ENCODE measurements at places on chromosomes 13 and 19.

DNA sequence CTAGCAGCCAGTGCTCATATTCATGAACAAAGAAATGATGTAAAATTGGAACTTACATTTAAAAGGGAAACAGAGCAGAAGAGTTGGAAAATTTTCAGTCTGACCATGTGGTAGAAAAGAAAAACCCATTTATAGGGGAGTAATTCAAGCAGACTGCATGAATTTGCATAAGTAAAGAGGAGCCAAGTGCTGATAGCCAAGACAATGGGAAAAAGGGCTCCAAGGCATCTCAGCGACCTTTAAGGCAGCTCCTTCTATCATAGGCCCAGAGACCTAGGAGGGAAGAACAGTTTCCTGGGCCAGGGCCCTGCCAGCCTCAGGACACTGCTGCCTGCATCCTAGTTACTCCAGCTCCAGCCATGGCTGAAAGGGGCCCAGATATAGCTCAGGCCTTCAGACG lies 7.5 kb downstream of the DNAJC3 start:
- no peak for DNase-seq

GRCh38 chr19:3236272-3236671 lies 11.8 kb downstream of the CELF5 start:
- DNase-seq, result no peak

DNA sequence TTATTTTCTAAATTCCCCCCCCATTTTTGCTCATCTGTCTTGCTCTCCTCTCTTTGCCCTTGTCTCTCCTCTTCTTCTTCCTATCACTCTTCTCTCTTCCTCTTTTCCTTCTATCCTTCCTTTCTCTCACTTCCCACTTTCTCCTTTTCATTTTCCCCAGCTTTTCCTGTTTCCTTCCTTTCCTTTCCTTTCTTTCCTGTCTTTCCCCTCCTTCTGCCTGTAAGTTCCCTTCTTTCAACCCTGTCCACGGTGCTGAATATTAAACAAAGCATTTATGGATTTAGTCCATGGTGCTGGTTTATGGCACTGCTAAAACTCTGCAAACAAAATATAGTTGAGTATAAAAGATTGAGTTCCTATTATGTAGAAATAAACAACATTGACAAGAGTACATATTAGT lies 27.6 kb downstream of the SCEL start:
- no peak for DNase-seq

- no peak for DNase-seq
Measured at GRCh38 chr13:101703838-101704237, 251.4 kb downstream of the ITGBL1 start.

DNA sequence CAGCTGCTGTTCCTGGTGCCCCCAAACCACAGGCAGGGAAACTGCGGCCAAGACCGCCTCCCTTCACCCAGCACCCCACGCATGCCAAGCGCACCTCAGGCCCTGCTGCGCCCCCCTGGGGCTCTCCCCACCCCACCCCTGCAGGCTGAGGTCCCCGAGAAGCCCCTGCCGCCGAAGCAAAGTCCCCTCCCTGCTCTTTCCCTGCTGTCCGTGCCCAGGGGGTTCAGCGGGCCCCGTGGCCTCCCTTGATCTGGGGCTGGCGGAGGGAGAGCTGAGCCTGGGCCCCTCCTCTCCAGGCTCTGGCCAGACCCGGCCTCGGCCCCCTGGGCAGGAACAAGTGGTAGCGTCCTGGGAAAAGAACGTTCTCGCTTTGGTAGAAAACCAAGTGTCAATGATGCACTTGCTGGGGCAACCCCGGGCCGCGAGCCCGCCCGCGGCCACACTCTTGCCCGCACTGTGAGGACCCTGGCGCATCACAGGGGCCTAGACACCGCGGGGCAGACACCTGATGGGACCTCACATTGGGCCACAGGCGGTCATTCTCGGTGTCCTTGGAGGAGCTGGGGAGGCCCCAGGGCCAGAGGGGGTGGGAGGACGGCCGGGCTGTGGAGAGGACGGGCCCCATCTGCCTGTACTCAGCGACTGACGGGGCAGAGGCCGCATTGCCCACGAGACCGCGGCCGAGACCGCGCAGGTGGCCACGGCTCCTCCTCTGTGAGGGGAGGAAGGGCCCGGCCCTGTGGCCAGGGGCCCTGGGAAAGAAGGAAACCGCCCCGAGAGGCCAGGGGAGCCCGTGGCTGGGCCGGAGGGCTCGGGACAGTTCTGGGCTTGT lies 29.0 kb downstream of the GPX4 start:
- no peak for DNase-seq

DNA sequence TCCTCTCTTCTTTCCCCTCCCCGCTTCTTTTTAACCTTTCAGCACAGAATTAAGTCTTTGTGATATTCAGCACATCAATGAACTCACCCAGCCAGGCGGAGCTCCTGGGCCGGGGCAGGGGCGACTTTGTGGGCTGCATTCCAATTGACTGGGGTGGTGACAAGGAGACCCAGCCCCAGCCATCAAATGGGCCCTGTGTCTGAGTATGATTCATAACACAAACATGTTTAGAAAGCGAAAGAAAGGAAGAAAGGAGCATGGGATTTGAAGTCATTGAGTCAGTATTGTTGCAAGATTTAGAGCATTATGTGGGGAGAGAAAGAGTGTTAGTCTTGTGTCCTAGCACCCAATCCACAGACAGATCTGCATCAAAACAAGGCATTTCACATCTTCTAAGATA lies 185.3 kb downstream of the LHFPL6 start:
- no peak for DNase-seq

Data from right atrium auricular region (tissue), 2 donors.